ENCODE measurements at places on chromosomes 7 and 10.

GRCh38 chr10:81943583-81943982 lies 68.6 kb downstream of the NRG3 start:
- no peak for DNase-seq

GRCh38 chr10:29084681-29085307 lies 204.1 kb upstream of the LYZL1 start:
- no peak for DNase-seq

- DNase-seq, result no peak
Observed at GRCh38 chr7:117032810-117033209, 79.5 kb downstream of the ST7 start.

- DNase-seq, result no peak
Observed at GRCh38 chr10:47369251-47369894, 14.7 kb downstream of the ZNF488 start.

DNA sequence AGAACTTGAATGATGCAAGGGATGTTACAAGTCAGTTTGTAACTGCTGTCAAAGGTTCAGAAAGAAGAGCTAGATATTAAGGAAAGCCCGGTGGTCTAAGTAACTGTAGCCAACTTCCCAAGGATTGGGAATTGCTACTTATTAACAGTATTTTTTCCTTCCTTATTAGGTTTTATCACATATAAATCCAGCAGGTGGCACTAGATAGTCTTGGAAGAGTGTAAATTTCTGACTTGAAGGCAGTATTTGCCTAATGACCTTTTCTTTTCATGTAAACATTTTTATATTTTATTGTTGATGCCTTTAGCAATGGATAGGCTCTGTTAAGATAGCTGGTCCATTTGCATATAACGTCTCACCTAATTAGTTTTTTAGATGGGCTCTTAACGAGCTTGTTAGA lies 51.2 kb downstream of the ANLN start:
- no peak for DNase-seq

DNA sequence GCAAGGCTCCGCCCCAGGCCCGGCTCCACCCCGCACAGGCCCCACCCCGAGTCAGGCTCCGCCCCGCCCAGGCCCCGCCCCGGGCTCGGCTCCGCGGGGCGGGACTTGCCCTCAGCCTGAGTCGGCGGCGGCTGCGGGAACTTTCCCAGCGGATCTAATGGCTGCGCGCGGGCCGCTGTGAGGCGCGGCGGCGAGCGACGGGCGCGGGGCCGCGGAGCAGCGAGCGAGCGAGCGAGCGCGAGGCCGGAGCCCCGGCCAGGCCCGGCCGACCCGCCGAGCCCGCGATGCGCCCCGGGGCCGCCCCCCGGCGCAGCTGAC lies at the start of gene INPP5A:
TSS of gene INPP5A (plus strand) at position 104 of the 318 bp plus-strand sequence. CDS start 310 bp downstream, outside the sequence.
- no peak for DNase-seq

DNA sequence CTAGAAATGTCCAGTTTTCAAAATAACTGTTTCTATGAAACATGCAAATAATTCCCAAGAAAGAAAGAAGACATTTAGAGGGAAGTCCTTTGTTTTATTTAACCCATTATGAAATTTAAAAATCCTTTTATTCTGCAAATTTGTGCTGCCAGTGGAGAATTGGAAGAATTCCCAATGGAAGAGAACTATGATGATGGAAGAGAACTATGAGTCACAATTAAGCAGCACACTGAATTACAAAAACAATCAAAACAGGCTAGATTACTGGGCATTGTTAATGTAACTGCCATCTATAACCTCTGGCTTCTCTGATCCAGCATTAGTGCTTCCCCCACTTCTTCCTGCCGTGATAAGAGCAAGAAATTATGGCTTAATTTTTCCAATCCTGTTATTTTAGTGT lies 126.2 kb upstream of the FEZF1 start:
- no peak for DNase-seq

DNA sequence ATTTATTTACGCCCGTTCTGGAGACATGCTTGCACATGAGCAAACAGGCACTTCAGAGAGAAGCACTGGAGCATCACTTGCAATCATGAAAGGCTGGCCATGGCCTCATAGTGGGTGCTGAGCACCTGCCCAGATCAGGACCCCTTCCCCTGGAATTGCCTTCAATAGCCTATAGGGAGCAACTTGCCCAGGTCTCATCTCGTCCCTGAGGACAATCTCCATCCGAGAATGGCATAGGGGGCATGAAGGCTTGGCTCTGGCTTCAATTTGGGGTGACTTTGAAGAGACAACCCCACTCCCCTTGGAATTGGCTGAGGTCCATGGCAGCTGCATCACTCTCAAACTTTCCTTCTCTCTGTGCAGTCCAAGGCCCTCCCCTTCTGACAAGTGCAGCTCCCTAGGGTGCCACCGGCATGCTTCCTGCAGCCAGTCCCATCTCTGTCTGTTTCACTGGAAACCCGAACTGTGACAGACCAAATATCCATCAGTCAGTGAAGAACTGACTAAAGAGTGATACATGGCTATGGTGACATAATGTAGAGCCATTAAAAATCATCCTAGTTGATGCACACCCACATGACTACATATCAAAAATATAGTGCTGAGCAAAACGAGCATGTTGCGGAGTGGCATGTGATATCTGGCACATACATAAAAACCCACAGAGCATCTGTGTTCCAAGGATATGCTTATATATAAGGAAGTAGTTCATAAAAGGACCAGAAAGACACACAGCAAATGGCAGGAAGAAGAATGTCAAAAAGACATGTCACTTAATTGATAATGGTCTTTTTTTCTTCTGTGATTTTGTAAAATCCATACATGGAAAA lies 12.4 kb downstream of the GDF2 start:
- DNase-seq, result no peak

GRCh38 chr7:43572516-43573049 lies 10.3 kb upstream of the STK17A start:
- no peak for DNase-seq

DNA sequence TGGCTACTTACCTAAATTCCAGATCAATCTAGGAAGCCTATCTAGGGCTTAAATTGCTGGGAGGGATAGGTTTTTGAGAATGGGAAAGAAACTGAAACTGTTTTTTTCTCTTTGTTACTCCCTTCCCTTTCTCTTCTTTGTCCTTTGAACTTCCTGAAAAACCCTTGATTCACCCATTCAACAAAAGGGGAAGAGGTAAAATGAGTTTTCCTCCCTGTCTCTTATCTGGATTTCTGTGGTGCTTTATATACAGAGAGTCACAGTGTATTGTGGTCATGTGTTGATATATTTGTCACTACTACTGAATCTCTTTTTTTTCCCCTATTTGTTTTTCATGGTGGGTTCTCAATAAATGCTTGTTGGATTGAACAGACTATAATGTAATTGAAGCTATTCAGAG lies 19.8 kb upstream of the NUP205 start:
- no peak for DNase-seq

- DNase-seq, result no peak
Observed at GRCh38 chr7:119271147-119271779, 1001.7 kb upstream of the KCND2 start.

DNA sequence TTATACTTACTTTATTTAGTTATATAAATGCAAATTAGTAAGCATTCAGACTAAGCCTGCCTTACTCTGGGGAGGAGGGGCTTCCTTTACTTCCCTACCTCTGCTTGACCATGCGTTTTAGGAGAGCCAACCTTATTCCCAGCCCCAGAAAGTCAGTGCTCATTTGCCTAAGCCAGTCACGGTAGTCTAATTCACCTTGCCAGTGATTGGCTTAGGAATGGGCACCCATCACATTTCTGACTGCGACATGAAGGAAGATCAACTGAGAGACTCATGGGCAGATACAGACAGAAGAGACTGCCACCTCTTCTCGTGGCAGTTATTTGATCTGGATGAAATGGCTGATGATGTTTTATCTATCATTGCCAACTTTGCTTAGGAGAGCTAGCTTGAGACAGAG lies 29.5 kb downstream of the RPA3 start:
- DNase-seq, result no peak

- no peak for DNase-seq
Observed at GRCh38 chr10:69359148-69359547, 57.6 kb downstream of the TACR2 start.

- DNase-seq, result no peak
Observed at GRCh38 chr7:102125127-102125596, 161.5 kb upstream of the SH2B2 start.
